ENCODE measurements at places on chromosomes 12 and 14. TPM values are rescaled to one million over a fixed set of nuclear protein-coding genes. Genes with fewer than 3 reads are reported as not detected.

CRADD gene
- 9.8 TPM for total RNA-seq

- no peak for DNase-seq
Measured at GRCh38 chr12:20476551-20476950, 108.2 kb downstream of the PDE3A start.

DNA sequence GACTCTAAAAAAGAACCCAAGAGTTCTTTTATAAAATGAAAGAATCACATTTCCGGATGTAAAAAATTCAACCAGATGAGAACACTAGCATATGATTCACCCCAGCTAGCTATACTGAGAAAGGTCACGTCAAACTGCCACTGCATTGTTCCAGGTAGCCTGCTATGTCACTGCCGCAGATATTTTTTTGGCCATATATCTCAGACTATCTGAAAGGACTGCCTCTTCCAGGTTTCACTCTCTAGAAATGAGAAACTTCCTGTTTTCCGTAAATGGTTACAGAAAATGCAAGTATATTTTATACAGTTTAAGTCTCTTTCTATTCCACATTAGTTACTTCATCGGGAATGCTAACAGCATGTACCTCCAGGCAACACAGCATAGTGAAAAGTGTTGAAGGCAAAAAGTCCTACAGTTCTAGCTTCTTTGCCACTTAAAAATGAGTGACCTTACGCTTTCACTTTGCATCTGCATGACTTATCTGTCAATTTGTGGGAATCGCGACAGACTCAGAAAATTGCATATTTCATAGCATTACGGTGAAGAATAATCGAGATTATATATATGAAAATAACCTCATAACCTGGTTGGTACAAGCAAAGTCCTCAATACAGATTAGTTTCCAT, 105.2 kb downstream of the MED13L start:
- no peak for DNase-seq

DNA sequence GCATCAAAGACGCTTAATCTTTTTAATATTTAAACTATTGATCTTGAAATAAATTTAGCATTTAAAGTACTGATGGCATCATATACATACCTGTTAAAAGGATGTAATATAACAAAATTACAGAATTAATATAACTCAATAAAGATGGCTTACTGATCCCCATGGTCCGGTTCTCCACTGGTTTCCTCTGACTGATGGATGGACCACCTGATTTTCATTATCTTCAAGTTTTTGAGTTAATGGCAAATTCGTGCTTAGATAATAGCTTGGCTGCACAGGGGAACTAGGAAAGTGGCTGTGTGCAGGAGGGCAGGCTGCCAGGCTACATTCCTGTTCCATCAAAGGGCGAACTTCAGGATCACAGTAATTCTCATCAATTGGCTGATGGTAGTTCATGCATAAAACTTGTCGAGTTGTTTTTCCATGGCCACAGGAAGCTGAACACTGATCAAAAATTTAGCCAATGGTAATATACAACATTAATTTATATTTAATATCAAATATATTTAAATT, 123.9 kb downstream of the ADAMTS20 start:
- DNase-seq = no peak

NANOG gene
- not detected for total RNA-seq

CLEC14A gene
- total RNA-seq = 4.5 TPM

- no peak for DNase-seq
Measured at GRCh38 chr14:23557521-23557920, 1.4 kb downstream of the THTPA start.

GPR132 gene
- total RNA-seq = 1.2 TPM

CKB gene
- 260 TPM for total RNA-seq

- DNase-seq = no peak
Measured at GRCh38 chr14:106200541-106201315, 674.3 kb downstream of the TMEM121 start.

- DNase-seq = no peak
Measured at GRCh38 chr12:110785240-110785639, 42.5 kb upstream of the PPP1CC start.

STYK1 gene
- 2.9 TPM for total RNA-seq

GRCh38 chr12:57434517-57435223, at the start of gene INHBC:
TSS of gene INHBC (plus strand) at chr12:57434784. CDS start at chr12:57434887, 103 bp downstream.
- no peak for DNase-seq

IQSEC3 gene
- 4.1 TPM for total RNA-seq

GRCh38 chr14:36591482-36591881, 9.1 kb upstream of the NKX2-8 start:
- no peak for DNase-seq

DNA sequence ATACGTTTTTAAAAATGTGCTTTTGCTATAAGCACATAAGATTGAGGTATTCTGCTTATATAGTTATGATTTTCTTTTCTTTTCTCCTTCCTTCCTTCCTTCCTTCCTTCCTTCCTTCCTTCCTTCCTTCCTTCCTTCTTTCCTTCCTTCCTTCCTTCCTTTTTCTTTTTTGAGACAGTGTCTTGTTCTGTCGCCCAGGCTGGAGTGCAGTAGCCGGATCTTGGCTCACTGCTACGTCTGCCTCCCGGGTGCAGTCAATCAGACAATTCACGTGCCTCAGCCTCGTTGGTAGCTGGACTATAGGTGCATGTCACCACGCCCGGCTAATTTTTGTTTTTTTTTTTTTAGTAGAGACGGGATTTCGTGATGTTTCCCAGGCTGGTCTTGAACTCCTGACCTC, 5.8 kb downstream of the CFAP54 start:
- DNase-seq = no peak

- no peak for DNase-seq
Measured at GRCh38 chr12:114711689-114712152, 27.7 kb upstream of the TBX3 start.

NOVA1 gene
- 34.6 TPM for total RNA-seq

DNA sequence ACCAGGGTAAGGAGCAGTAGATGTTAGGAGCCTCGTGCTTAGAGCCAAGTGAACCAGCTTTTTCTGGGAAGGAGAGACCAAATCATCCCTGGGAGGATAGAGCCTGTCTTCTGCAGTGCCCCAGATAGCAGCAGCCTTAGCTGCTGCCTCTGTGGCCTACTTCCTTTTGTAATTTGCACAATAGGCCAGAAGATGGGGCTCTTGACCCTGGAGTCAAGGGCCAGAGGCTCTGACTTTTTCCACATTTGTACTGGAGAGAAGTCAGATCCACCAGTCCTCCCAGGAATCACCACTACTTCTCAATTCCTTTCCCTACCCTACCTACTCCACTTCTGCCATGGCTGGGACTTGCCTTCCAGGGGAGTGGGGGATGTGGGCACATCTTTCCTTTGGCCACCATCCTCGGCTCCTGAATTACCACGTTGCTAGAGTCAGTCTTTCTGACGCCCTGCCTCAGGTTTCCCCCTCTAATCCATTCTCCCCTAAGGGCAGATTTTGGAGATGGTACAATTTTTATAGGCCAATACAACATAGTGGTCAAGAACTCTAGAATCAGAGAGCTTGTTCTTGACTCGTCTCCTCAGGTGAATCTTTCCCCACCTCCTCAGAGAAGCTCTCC, 3.3 kb upstream of the SLC4A8 start:
- no peak for DNase-seq

GRCh38 chr12:93370947-93371346, 6.8 kb upstream of the NUDT4 start:
- no peak for DNase-seq

DNA sequence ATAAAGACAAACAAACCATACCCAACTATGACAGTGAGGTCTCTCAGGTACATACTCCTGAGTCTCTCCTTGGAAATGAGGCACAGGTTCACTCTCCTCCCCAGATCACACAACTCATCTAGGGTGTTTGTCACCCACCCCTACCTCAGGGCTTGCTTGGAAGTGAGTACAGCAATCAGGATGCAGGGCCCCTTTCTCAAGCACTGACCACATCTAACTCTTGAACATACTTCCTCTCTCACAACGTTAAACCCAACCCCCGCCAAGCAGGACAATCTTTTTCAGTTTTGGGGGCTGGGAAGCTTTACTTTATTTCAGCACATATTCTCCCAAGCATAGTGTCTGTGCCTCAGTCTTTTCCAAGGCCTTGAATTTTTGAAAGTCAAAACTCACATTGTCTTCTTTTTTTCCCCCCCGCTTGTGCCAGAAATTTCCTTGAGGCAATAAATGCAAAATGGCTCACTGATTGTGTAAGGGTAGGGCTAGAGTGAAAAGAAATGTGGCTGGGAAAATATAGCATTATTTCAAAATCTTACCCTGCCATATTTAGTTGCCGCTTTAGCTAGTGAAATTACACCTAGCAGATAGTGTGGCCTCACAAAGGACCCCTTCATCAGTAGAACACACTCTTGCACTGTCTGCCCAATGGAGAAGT, 2.4 kb upstream of the GPR65 start:
- DNase-seq = no peak

- DNase-seq = no peak
Measured at GRCh38 chr14:68228656-68229055, 409.1 kb downstream of the RAD51B start.

TEX52 gene
- total RNA-seq = not detected

DNA sequence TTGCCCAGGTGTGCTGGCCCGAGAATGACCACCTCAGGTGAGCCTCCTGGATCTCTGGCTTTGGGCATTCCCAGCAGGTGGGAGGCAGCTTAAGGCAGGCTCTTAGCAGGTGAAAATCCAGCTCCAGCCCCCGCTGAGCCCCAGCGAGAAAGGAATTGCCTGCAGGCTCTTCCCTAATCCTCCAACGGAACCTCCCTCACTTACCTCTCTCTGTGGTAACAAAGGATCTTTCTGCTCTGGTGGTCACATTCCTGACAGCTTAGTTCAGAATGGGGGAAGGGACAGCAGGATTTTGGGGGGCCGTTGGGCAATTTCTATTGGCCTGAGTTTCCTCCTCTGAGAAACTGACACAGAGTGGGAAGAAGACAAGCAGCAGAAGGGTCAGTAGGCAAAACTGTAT, 116.0 kb upstream of the LHX5 start:
- DNase-seq = no peak

SPX gene
- 0.41 TPM for total RNA-seq

KRT6C gene
- not detected for total RNA-seq

GRCh38 chr12:76899522-76899921, 20.7 kb upstream of the CSRP2 start:
- DNase-seq = no peak

Measured in frontal cortex (tissue), 4 donors.